ENCODE measurements at places on chromosomes 1 and 21.

GRCh38 chr1:244968881-244969280 lies 104.5 kb upstream of the HNRNPU start:
- DNase-seq = no peak

- DNase-seq = no peak
Observed at GRCh38 chr1:1003618-1004419, 3.9 kb upstream of the HES4 start.

GRCh38 chr1:184113251-184113650 lies 61.7 kb downstream of the TSEN15 start:
- no peak for DNase-seq

DNA sequence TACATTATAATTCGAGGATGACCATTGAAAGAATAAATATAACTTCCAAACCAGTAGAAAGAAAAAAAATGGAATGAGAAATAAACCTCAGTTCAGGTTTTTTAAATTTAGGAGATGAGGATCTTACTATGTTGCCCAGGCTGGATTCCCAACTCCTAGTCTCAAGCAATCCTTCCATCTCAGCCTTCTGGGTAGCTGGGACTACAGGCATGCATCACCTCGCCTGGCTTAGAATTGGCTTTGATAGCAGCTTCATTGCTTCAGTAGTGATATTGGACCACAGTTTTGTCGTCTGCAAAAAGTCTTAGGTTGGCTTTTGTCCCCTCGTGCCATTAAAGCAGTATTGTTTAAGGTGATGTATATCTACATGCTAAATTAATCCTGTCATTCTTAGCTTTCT lies 2.9 kb downstream of the NASP start:
- no peak for DNase-seq

DNA sequence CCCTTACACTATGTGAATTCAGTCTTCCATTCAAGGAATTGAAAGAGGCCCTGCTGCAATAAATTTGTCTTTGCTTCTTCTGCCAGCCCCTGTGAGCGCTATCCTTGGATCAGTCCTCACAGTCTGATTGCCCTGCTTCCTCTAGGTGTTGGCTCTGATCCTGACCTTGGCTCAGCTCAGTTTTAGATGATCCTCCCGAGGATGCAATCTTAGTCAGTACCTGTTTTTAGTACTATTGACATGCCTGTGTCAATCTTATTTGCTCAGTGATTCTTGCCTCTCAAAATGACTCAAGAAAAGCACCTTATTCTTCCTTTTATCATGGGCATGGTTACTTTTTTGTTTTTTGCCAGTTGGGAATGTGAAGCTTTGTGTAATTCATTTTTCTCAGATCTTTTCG lies 101.4 kb upstream of the KCNK1 start:
- DNase-seq = no peak

- DNase-seq = no peak
Observed at GRCh38 chr1:58689167-58689566, 10.7 kb downstream of the MYSM1 start.

DNA sequence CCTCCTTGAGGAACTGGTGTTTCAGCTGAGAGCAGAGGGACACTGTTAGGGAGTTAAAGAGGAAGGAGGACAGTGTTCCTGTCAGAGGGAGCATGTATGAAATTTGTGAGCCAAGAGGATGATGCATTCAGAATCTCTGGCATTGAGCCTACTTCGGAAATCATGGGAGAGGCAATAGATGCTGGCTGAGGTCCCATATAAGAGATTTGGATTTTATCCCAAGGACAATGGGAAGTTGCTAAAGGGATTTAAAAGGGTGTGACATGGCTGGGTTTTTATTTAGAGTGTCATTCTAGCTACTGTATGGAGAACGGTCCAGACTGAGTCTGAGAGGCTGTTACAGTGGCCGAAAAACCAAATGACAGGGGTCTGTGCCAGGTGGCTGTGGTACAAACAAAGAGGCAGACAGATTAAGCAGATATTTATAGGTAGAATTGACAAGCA lies 403.2 kb upstream of the B3GALT2 start:
- DNase-seq = no peak

GRCh38 chr1:204961765-204962419 lies 81.1 kb upstream of the CNTN2 start:
- DNase-seq = no peak

GRCh38 chr1:214446772-214447556 lies 104.4 kb downstream of the PTPN14 start:
- no peak for DNase-seq

GRCh38 chr21:37233551-37234146 lies 33.5 kb downstream of the VPS26C start:
- DNase-seq = no peak

DNA sequence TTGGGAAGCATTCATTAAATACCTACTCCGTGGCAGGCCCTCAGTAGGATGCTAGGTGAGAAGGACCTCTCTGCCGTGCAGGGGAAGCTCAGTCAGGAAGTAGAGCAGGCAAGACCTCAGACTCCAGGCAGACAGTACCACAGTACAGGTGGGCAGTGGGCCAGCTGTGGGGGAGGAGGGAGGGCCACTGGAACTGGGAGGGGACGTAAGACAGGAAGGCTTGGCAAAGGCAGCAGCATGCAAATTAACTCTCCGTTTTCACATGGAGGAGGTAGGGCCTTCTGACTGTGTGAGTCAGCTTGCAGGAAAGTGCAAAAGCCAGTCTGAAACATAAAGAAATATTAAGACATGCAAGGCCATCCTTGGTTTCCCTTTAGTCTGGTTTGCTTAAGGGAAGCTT lies 157.7 kb downstream of the TRIM33 start:
- DNase-seq = no peak

- no peak for DNase-seq
Observed at GRCh38 chr1:214029796-214030195, 42.0 kb downstream of the PROX1 start.

DNA sequence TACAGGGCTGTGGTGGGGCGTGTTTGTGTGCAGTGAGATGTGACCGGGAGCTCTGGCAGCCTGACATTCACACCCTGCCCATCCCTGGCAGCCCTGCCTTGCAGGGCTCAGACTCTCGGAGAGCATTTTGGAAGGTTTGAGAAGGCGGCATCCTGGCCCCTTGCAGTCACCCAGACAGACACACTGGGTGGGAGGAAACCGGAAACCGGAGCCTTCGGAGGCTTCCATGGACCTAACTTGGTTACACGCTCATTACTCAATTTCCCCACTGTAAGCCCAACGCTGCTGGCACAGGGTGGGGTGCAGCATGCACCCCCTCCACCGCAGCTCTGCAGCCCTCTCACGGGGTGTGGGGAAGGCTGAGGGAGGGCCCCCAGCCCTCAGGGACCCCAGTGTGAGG lies 22.2 kb upstream of the RSPO1 start:
- no peak for DNase-seq

DNA sequence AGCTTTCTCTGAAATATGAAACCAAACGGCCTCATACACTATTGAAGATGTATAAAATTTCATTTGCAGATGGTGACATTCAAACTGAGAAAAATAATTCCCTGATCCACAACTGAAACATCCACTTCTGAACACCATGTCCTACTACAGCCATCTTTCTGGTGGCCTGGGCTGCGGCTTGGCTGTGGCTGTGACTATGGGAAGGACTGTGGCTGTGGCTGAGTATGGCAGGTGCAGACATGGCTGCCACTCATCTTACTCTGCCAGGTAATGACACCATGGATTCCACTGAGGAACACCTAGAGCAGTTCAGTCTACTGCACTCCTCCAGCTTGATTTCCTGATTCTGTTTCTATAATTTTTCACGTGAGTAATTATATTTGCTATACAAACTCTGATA lies at the start of gene KRTAP20-4:
Gene KRTAP20-4, plus strand, starts transcription at position 106 of the 400 bp plus-strand sequence.
- no peak for DNase-seq

DNA sequence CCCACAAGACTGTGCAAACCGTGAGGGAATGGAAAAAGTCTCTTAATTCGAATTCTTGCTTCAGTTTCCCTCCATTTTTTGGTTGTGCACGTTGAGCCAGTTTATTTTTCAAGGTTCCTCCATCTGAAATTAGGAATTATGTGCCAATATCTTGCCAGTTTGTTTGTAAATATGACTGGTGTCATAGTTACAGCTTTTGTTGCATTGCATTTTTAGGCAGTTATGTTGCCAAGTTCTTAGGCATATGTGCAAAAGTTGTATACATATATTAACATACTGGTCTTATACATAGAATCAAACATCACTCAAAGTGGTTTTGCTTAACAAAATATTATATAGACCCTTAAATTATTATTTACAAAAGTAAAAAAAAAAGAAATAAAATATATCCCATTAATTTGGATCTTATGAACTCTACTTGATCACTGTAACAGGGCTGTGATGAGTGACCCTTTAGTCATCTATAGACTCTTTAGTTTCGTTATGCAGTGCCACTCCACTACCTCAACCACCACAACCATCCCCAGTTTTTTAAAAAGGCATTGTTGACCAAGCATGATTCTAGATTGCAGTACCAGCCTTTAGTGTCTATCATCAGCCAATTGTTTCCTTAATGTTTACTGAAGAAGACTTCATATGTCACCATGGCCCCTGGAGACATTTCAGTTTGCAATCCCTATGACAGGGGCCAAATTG lies 20.9 kb upstream of the DYNLT5 start:
- DNase-seq = no peak

- DNase-seq = no peak
Observed at GRCh38 chr1:27602462-27603308, 1.3 kb downstream of the AHDC1 start.

DNA sequence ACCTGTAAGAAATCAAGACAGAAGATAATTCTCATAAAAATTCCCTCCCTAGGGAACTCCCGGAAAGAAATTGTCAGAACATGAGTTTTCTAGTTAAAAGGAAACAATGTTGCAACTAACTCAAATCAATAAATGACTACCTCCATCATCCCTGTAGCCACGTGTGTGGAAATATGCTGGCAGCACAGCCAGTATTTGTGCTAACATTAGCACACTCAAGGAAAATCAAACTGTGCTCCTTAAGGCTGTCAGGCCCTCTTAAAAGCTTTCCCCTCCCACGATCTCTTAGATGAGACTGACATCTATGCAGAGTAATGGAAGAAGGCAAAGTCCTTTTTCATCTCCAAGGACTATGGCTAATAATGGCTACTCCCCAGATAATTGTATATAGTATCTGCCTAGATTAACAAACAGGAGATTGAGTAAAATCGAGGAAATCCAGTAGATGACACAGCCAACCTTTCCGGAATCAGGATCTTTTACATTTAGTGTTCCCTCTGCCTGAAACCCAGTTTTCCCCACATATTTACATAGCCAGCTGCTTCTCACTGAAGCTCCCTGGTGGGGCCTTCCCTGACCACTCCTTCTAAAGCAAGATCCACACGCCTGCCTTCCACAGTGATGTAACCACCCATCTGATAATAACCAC lies 50.9 kb upstream of the NR5A2 start:
- DNase-seq = no peak

Data from stimulated activated effector memory CD8-positive, alpha-beta T cell treated with anti-CD3 and anti-CD28 coated beads, Interleukin-12 subunit alpha, Interleukin-12 subunit beta, amount 100 ng/mL, for 72 hours (primary cell).